ENCODE measurements at places on chromosomes 5 and 9. TPM values are rescaled to one million over a fixed set of nuclear protein-coding genes. Genes with fewer than 3 reads are reported as not detected.
A peak's percentile ranks its signal among the peaks of the same experiment; 100 is the strongest.

HTR1A gene
- not detected for total RNA-seq

SCGB3A1 gene
- total RNA-seq, result not detected

SLC22A4 gene
- 48.3 TPM for total RNA-seq

- H3K36me3 ChIP-seq, result no peaks in the 10 kb centered on the region
- DNase-seq, result no peak
- no peaks in the 10 kb centered on the region for H3K27me3 ChIP-seq
- H3K4me3 ChIP-seq, result no peak overlapping the region
- H3K27ac ChIP-seq, result no peak overlapping the region
Measured at GRCh38 chr5:11045411-11045810, 284.4 kb upstream of the DAP start.

DNA sequence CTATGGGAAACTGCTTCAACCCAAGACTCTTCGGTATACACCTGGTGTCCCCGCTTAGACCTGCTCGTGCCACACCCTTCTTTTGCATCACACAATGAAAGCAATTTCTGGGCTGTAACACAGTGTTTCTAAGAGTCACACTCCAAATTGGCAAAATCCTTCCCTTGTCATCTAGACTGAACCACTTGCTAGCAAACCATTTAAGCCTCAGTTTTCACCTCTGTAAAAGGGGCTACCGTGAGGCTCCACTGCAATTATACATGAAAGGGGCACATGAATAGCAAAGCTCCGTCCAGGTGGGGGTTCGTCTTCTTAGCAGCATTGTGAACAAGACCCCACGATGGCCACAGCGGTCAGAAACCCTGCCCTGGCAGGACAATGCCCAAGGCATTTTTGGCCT, 166.8 kb downstream of the PAX5 start:
- H3K27me3 ChIP-seq, result no peaks in the 10 kb centered on the region
- peak overlapping the region; percentile 64 for H3K27ac ChIP-seq
- H3K4me1 ChIP-seq, result peaks cover 11% of the 10 kb centered on the region
- H3K36me3 ChIP-seq, result no peaks in the 10 kb centered on the region

DNA sequence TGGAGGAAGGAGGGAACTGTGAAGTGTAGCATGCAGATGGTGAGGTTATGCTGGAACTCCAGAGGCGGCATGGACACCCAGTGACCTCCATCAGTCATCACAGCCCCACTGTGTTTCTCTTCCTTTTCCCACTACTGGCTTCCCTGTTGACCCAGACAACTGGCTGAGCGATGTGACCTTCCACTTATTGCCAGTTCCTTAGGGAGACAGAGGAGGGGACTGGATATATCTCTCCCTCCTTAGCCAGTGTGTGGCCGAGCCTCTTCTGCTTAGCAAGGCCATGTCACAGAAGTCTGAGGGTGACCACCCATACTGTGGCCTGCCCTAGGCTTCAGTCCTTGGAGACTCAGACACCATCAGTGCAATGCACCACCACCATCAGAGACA, 3.0 kb upstream of the PHYKPL start:
- no peaks in the 10 kb centered on the region for H3K27me3 ChIP-seq
- no peak overlapping the region for H3K27ac ChIP-seq
- H3K4me1 ChIP-seq, result peaks cover 34% of the 10 kb centered on the region
- no peak for DNase-seq
- no peaks in the 10 kb centered on the region for H3K36me3 ChIP-seq

DNA sequence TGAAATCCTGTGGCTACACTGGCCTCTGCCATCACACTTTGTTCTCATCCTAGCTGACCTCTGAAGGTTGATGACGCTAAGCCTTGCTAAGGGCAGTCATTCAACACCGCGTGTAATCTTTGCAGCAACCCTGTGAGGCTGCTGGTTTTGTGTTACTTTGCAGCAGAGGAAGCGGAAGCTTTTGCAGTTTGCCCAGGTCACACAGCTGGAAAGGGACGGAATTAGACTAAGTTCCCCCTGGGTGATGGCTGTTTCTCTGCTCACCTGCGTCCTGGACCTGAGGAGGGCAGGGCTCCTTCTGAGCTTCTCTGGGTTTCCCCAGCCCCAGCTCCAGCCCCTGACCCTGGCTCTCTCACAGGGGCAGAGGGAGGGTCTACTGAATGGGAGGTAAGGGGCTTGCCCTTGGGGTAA, 7.3 kb upstream of the SLC25A51 start:
- H3K27ac ChIP-seq, result no peak overlapping the region
- DNase-seq, result no peak
- no peak overlapping the region for H3K4me3 ChIP-seq
- no peaks in the 10 kb centered on the region for H3K36me3 ChIP-seq
- H3K4me1 ChIP-seq, result no peaks in the 10 kb centered on the region

DNA sequence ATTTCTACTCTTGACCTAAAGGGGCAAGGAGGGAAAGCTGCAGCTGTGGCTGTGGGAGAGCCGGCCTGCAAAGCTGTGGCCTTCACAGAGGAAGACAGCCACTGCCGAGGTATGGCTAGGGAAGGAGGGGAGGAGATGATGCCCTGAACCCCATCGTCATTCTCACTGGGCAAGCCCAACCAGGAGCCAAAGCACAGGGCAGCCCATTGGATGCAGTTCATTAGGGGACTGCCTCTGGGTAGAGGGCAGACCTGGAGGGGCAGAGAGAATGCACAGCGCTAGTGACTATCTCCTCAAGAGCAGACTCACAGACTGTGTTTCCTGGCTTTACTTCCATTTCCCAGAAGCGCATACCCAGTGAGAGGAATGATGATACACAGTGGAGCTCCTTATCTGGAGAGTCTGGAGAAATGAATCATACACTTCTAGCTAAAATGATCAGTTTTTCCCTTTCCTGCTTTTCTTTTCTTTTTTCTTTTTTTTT, 47.2 kb upstream of the TTC23L start:
- H3K27me3 ChIP-seq, result no peaks in the 10 kb centered on the region
- no peaks in the 10 kb centered on the region for H3K36me3 ChIP-seq
- no peak for DNase-seq
- H3K27ac ChIP-seq, result no peak overlapping the region
- no peak overlapping the region for H3K4me3 ChIP-seq
- H3K4me1 ChIP-seq, result no peaks in the 10 kb centered on the region

GRCh38 chr5:84272771-84273516, 111.7 kb downstream of the EDIL3 start:
- no peak overlapping the region for H3K4me3 ChIP-seq
- H3K27me3 ChIP-seq, result no peaks in the 10 kb centered on the region
- no peaks in the 10 kb centered on the region for H3K4me1 ChIP-seq
- no peak overlapping the region for H3K27ac ChIP-seq
